ENCODE measurements at places on chromosomes 7 and 10.

DNA sequence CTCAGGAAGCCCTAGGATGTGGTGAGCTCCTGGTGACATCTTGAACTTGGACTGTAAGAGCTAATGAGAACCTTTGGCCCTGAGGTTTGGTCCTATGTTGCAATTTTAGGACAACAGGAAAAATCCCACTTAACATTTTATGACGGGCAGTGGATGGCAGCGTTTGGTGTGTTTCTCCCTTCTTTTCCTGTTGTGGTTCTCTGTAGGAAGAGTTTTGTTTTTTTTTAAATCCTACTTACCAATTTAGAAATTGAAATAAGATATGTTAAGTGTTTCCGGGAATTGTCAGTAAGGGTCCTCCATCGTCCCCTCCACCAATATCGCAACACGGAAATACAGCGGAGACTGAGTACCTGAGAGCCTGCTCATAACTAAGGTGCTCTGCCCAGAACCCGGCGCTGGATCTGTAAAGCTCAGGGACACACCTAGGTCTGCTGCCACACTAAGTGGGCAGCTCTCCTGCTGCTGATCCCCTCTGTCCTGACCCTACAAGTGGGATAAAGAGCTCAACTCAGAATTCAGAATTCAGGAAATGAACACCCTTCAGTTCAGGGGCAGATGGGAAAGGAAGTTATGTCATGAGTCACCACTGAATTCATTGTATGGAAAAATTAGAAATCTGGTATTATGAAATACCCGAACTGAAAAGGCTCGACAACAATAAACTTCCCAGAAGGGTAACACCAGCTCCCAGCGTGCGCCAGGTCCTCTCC is 9.1 kb upstream of the PROSER2 start:
- DNase-seq = no peak

- no peak for DNase-seq
Measured at GRCh38 chr10:87760195-87760905, 57.7 kb downstream of the ATAD1 start.

- DNase-seq = no peak
Measured at GRCh38 chr7:31256506-31256905, 84.0 kb downstream of the NEUROD6 start.

- DNase-seq = no peak
Measured at GRCh38 chr7:107943018-107943417, 52.0 kb downstream of the DLD start.

DNA sequence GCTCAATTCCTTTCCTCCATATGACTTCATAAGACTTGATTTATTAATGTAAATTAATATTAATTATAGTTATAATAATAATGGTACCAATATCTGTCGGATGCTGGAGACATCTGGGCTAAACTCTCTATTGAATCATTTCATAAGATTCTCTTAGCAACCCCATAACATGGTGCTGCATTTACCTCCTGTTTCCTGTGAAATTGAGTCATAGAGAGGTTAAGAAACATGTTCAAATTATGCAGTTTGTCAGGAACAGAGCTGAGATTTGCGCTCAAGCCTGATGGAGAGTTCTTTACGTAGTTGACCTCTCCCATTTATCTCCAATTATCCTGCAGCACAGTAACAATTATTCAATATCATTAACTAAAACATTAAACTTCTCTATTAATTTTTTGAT is 621.8 kb upstream of the FZD8 start:
- DNase-seq = no peak
